Mesothelial cell of epicardium (in vitro differentiated cells): ENCODE measurements at places on chromosomes 16 and 17.

DNA sequence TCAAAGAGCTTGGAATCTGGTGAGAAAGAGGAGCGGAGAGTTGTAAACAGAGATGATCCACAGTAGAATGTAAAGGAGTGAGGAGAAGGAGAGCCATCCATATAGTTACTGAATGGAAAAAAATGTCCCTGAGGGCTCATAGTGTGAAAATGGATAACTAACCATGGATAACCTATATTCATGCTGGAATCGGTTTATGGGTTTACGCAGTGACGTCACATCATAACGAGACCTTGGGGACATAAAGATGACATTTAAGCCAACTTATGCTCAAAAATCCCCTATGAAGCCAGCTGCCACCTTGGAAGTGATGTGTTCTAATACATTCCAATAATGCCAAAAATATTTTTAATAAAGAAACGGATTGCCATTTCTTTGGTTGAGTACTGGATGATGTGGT lies 22.5 kb downstream of the IRX6 start:
- no peak for DNase-seq

DNA sequence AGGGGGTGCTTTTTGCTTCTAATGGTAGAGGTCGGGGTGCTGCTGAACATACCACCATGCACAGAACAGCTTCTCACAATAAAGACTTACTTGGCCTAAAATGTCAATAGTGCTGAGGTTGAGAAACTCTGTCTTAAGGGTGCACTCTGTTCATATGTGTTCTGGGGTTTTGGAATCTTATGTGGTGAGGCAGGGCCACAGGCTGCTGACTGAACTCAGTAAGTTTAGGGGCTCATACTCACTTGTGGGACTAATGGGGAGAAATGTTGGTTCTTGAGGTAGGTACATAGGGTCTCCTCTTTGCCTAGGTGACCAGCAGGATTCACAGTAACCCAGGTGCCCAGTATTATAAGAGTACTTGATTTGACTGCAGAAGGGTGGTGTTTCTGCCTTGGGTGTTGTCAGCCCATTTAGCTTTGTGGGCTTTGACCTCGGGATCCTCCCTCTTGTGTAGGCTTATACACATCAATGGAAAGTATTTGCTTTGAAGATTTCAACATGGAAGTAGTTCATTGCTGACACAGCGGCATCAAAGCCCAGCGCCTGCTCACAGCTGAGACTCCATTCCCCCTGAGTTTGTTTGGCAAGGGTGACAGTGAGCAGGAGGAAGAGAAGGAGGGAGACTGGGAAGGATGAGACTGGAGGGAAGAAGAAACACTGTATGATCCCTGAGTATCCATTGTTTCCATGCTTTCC lies 17.2 kb downstream of the SLC7A6 start:
- DNase-seq: no peak

- no peak for DNase-seq
Observed at GRCh38 chr17:67388986-67389385, 11.9 kb downstream of the PITPNC1 start.

- DNase-seq: no peak
Observed at GRCh38 chr17:82436601-82437324, 13.8 kb downstream of the CYBC1 start.

DNA sequence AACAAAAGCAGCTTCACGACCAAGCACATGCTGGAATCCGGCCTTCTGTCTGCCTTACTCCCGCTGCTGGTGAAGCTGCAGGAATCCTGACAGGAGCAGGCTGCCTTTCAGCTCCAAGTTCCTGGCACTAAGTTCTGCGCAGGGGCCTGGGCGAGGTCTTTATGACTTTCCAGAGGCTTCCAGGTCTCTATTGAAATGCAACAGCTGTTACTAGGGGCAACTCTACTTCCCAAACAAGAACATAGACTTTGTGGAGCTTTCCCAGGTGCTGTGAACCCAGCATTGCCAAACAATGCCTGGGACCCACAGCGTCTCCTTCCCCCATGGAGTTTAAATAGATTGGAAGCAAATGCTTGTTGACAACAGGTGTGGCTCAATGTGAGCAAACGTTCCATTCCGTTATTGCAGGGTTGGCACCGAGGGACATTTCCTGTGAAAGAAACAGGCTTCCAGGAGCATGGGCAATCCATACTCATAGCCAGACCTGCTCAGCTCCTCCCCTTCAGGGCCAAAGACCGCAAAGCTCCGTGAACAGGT lies 156.0 kb downstream of the CDH13 start:
- no peak for DNase-seq

- no peak for DNase-seq
Observed at GRCh38 chr16:66401610-66402009, 25.5 kb upstream of the BEAN1 start.

DNA sequence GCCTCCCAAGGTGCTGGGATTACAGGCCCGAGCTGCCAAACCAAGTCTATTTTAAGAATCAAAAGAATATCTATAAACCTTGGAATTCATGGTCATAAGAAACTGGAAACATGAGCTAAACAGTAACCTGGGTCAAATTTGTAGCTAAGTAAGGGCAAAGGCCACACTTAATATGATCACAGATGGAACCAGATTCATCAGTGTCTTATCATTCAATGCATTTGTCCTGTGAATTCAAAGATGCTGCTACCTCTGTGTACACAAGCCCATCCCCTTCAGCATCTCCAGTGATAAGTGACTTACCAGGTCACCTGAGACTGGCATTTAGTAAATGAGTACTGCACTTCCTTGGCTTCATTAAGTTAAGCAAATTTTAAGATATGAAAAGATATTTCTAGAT lies 108.1 kb downstream of the SSH2 start:
- DNase-seq: no peak

- peak; percentile 61 for DNase-seq
Observed at GRCh38 chr17:78993241-78993956, 13.7 kb upstream of the LGALS3BP start.

DNA sequence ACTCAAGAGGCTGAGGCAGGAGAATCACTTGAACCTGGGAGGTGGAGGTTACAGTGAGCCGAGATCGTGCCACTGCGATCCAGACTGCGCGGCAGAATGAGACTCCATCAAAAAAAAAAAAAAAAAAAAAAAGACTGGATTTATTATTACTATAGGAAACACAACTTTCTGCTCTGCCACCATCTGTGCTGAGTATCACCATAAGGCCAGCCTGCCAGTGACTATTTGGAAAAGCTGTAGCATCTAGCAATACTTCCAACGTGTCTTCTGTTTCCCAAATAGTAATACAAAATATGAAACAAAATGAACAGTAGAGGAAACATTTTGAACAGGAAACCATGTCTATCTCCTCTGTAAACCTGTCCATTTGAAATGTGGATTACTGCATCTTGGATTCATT lies 43.6 kb upstream of the CRYM start:
- no peak for DNase-seq

GRCh38 chr17:38419508-38419981 lies 8.7 kb upstream of the ARHGAP23 start:
- no peak for DNase-seq

DNA sequence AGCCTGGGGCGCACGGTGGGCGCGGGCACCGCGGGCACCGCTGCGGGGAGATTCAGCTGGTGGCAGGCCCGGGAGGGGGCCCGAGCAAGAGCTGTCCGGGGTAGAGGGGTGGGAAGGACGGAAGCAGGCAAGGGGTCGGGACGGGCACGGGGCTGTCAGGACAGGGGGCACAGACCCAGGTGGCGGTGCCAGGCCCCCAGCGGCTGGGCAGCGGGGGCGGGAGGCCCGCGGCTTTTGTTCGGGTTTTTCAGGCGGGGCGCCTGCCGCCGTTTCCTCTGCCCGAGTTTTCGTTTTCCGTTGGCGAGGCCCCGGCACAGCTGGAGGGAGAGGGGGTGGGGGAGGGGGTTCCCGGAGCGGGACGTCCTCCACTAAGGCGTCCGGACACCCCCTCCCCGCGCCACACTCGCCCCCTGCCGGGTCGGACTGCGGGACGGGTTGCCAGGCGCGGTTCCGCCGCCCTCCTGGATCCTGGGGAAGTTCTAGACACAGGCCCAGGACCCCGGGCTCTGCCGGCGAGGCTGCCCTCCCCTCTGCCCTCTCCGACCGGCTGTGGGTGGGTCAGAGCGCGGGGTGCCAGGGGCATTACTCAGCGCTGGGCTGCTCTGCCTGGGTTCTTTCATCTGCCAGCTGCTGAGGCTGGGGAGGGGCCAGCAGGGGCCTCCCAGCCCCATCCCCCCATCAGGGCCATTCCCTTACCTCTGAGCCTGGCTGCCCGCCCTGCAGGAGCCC lies 543 bp downstream of the ARHGAP23 start:
- no peak for DNase-seq

GRCh38 chr16:27634779-27635178 lies 84.8 kb downstream of the KATNIP start:
- no peak for DNase-seq

DNA sequence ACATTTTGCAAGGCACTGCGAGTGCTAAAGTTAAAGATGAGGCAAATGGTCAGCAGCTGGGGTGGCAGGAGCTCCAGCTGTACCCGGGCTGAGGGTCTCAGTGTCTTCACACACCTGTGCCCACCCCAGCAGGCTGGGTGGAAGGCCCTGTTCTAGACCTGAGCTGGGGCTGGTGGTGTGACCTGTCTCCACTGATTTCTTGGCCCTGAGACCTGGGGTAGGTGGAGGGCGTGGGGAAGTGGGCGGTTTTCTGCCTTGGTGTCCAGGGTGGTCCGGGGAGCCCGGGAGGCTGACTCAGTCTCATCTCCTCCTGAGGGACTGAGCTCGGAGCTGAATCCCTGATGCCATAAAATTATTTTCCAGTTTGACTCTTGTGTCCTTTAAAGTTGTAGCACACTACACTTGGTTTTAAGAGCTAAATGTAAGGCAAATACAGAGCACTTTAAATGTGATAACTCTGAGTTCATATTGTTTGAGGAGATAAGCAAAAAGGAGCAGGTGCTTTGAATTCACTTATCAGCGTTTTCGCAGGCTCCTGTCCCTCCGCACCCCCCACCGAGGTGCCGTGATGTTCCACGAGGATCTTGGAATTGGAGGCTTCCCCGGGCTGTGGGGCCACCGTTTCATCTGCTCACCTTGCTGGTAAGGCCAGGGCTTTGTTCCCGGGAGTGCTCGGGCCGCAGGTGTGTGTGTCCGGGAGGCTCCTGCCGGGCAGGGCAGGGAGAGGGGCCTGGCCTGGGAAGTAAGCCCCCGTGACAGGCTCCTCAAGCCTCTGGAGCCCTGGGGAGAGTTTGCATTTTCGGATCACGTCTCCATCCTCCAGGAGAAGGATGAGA lies 117.0 kb downstream of the AATF start:
- DNase-seq: no peak

DNA sequence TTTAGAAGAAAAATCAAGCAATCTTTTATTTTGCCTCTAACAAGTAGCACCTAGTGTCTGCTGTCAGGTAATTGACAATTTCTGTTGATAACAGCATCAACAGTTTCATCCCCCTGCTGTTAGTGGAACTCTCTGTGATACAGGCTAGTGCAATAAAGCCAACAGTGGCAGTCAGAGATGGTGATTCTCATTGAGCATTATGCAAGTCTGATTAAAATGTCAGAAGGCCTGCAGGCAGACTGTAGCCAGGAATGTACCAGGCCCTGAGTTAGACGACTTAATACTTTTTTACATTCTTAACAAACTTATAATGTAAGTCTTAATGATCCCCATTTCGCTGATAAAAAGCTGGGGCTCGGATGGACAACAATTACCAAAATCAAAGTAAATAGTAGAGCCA lies 14.6 kb downstream of the CYLD start:
- DNase-seq: no peak

DNA sequence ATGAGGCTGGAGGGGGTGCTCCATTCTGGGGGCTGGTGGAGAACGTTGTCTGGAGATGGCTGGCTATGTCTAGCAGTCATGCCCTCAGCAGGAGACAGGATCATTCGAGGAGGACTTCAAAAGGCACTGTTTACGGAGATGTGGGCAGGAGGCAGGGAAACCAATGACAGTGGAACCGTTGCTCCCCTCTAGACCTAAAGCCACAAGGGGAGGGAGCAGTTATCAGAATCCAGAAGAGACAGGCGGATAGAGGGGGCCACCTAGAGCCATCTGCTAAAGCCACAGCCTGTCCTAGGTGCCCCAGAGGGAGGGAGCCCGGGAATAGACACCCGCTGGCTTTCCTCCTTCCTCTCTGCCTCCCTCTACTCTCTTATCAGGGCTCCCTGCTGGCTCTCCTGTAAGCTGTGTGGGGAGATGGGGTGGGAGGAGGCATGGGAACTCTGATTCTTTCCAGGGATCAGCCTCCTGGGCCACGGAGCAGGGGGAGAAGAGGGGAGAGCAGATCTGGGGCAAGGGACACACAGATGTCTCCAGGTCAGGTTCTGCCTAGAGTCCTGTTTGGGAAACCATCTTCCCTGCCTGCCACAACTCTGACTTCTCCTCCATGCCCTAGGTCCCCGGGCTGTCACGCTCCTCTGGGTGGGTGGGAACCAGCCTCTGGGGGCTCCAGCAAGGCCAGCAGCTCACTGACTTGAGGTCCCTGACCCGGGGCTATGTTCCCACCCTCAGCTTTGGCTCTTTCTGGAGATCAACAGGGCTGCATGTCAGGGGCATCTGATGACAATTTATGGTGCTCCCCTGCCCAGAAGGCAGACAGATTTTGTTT lies 42.3 kb downstream of the IRX3 start:
- DNase-seq: peak; percentile 31
